ENCODE measurements at places on chromosomes 1 and 21. TPM values are rescaled to one million over a fixed set of nuclear protein-coding genes. Genes with fewer than 3 reads are reported as not detected.

MXRA8 gene
- total RNA-seq, result 80.1 TPM

DNA sequence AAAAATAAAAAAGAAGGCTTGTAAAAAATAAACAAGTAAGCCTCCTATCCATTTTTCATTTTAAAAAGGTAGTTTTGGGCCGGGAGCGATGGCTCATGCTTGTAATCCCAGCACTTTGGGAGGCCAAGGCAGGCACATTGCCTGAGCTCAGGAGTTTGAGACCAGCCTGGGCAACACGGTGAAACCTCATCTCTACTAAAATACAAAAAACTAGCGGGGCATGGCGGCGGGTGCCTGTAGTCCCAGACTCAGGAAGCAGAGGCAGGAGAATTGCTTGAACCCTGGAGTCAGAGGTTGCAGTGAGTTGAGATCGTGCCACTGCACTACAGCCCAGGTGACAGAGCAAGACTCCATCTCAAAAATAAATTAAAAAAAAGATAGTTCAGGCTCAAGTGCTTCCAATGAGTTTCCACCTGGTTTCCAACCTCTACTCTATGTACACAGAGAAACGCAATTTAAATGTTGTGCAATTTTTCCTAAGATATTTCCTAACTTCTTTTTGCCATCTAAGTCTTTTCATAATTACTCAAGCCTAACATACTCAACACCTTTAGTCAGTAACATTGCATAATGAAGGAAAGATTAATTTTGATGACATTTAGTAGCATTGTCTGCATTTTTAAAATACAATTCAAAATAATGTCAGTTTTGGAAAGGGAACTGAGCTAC lies 106.3 kb downstream of the KCNT2 start:
- no peak for DNase-seq

ATP1A2 gene
- 14.5 TPM for total RNA-seq

DNA sequence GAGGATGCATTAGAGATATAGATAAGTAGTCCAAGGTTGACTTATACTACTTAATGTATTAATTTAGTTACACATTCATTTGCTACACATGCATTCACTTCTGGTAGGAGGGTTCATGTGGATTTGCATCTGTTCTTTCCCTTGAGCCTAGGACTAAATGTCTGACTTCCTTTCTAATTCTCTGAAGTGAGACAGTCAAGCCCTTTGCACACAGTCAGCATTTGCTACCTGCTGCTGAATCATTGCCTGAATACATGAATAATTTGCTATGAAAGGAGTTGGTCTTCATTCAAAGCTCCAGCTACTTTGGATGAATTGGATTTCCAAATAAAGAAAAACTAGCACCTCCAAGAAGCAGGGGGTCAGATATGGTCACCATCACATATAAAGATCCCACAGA lies 154.8 kb upstream of the DAB1 start:
- no peak for DNase-seq

CLCA4 gene
- not detected for total RNA-seq

AQP10 gene
- not detected for total RNA-seq

- peak; percentile 51 for DNase-seq
Measured at GRCh38 chr1:201229771-201230635, 39.4 kb downstream of the IGFN1 start.

DNA sequence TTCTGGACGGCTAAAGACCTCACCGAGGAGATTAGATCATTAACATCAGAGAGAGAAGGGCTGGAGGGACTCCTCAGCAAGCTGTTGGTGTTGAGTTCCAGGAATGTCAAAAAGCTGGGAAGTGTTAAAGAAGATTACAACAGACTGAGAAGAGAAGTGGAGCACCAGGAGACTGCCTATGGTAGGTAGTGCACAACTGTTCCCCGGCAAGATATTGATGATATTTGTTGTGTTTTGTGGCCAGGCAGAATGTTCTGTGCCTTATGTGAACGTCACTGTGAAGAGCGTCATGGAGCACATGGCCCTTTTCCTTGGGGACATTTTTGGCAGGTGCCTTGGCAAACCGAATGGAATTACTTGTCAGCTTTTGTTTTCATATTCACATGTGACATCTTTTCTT lies 191.7 kb downstream of the DISC1 start:
- no peak for DNase-seq

DNA sequence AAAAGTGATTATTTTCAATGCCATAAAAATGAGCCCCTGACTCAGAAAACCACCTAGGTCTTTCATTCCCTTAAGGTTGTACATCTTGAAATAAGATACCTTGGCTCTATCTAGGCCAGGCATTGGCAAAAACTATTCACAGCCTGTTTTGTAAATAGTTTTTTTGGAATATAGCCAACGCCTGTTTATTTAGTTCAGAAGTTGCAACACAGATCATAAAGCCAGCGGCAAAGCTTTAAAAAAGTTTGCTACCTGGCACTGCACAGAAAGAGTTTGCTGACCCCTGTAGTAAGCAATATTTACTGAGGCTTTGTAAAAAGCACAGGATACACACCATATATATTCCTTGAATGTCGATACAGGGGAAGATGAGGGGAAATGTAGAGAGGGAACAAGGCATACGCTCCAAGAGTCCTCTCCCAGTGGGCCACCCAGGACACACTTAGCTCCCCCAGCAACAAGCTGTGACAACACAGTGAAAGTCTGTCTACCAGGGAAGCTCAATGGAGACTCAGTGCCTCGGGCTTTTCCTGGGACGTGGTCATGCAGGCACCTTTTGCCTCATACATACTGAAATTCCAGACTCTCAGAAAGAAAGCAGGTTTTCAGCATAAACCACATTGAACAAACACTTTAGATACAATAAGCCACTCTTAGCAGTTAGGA lies 20.5 kb downstream of the TARBP1 start:
- no peak for DNase-seq
